ENCODE measurements at places on chromosomes 3 and 15.
A peak's percentile ranks its signal among the peaks of the same experiment; 100 is the strongest.

DNA sequence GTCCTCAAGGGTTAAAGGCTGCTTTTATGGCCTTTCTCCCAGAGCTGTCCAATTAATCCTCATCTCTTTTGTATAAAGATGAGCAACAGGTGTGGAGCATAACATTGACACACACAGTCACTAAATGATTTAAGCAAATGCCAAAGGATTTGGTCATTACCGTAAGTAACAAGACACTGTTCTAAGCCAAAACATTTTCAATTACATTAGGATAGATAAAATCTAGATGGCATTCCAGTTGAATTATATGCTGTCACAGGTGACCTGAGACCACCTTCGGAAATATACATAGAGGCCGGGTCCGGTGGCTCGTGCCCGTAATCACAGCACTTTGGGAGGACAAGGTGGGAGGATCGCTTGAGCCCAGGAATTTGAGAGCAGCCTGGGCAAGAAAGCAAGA lies 105.3 kb upstream of the UBE3A start:
- no peak for DNase-seq

DNA sequence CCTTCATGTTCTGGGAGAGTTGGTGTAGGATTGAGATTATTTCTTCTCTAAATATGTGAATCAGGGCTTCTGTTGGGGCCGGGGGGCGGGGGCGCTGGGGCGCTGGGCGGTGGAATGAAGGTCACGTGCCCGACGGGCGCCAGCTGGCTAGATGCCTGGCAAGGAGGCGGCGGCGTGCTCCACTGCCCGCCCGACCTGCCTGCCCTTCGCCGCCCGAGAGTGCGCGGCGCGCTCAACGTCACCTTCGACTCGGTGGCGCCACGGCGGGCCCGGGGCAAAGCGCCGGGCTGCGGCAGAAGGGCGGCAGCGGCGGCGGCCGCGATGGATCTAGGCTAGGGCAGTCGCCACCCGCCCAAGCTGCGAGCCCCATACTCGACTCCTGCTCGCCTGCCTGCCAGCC lies 47.0 kb upstream of the LHFPL4 start:
- DNase-seq: peak; percentile 47

DNA sequence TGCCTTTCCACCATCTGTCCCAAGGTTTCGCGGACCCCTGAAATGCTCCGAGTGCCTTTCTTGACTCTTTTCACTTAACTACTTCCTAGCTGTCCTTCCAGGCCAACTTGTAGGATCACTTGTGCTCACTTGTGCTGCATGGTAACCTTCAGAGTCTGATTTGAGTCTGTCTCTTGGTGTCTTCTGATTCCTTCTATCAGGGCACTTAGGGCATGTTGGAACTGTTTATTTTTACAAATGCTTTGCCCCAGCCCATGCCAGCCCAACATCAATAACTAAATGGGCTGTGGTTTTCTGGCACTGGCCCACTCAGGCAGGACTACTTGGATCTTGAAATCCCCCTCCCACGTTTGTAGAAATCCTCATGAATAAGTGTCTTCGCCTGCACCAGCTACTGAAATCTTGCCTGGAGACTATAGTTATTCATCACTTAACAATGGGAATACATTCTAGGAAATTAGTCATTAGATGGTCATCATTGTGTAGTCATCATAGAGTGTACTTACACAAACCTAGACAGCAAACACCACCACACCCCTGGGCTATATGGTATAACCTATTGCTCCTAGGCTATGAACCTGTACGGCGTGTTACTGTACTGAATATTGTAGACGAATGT lies 123.1 kb upstream of the STRIT1 start:
- no peak for DNase-seq

DNA sequence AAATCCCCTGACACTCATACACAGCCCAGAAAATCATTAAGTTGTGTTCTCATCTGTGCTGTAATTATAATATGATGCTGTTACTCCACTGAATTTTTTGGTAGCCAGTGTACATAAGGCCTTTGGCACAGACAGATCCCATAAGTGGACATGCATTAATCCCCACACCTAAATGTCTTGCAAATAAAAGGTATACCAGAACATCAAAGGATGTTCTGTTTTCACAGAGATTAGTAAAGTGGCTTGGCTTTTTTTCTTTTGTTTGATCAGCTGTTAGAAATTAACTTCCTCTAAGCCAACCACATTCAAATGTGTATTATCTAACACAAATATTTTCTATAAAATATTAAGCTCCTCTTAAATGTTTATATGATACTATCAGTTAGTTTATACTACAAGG lies 2.7 kb downstream of the SST start:
- DNase-seq: no peak

GRCh38 chr3:13894807-13895154 lies 14.9 kb upstream of the WNT7A start:
- DNase-seq: no peak

DNA sequence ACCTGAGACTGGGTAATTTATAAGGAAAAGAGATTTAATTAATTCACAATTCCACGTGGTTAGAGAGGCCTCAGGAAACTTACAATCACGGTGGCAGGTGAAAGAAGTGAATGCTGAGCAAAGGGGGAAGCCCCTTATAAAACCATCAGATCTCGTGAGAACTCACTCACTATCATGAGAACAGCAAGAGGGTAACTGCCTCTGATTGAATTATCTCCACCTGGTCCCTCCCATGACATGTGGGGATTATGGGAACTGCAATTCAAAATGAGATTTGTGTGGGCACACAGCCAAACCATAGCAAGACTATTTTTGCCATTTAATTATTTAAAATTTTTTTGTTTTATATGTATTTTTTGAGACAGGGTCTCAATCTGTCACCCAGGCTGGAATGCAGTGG lies 27.0 kb upstream of the KCTD6 start:
- no peak for DNase-seq

GRCh38 chr3:32430900-32431299 lies 39.2 kb downstream of the CMTM7 start:
- DNase-seq: no peak

DNA sequence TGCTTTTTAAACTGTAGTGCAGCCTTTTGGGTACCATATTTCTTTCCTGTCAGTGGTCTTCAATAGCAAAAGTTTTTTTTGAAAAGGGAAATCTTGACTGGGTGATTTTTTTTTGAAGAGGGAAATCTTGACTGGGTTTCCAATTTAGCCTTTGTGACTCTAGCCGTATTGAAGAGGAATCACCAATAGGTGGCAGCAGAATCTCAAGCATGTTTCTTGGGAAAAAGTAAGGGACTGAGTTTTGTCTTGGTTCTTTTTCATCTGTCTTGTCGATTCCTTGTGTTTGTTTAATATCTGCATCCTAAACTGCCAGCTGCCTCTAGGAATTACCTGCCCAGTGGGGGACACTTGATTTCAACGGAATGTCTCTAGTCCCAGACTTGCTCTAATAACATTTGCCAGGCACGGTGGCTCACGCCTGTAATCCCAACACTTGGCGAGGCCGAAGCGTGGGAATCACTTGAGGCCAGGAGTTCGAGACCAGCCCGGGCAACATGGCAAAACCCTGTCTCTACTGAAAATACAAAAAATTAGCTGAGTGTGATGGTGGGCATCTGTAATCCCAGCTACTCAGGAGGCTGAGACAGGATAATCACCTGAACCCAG lies 89.2 kb downstream of the RBPMS2 start:
- DNase-seq: no peak

DNA sequence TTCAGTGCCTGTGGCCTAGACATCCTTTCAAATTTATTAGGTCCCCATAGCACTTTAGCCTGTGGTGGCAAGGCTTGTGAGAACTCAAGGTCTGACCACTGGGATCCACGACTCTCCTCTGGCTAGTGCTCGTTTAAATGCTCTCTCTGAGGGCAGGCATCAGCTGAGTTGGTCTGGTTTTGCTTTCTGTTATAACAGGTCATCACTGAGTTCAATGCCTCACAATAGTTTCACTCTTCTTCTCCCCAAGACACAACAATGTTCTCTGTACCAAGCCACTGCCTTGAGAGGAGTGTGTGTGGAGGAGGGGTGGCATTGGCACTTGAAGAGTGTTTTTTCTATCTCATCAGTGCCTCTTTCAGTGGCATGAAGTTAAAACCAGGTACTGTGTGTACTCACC lies 7.6 kb downstream of the OR5K4 start:
- no peak for DNase-seq

DNA sequence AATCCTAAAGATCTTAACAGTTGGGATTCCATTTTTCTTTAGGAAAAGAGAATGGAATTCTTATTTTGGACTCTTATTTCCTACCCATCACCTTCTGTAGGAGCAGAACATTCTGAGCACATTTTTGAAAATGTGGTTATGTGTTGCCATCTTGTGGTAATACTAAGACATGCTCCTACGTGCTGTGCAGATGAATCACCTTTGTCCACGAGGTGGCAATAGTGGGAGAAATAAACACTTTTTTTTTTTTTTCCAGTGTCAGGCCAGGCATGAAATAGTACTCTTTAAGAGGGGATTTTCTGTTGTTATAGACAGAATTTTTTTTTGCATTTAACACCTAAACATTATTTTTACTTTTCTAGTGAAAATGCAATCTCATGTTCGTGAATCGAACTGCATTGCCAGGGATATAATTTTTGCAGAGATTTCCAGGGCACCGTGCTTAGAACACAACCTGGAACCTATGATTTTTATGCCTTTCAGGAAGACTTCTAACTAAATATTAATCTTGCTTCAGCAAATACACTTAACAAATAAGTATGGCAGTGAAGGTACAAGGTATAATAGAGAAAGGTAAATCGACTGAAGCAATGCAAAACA lies 196.6 kb downstream of the GAP43 start:
- peak; percentile 17 for DNase-seq

DNA sequence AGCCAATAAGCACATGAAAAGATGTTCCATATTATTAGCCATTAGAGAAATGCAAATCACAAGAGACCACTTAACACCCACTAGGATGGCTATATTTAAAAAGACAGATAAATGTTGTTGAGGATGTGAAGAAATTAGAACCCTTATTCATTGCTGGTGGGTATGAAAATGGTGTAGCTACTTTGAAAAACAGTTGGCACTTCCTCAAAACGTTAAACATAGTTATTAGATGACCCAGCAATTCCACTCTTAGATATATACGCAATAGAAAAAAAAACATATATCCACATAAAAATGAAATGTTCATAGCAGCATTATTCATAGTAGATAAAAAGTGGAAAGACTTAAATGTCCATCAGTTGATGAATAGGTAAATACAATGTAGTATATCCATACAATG lies 47.1 kb upstream of the TERB2 start:
- no peak for DNase-seq

GRCh38 chr15:101170568-101171350 lies 81.1 kb downstream of the CHSY1 start:
- no peak for DNase-seq

GRCh38 chr3:137792626-137793271 lies 28.6 kb downstream of the SOX14 start:
- no peak for DNase-seq

DNA sequence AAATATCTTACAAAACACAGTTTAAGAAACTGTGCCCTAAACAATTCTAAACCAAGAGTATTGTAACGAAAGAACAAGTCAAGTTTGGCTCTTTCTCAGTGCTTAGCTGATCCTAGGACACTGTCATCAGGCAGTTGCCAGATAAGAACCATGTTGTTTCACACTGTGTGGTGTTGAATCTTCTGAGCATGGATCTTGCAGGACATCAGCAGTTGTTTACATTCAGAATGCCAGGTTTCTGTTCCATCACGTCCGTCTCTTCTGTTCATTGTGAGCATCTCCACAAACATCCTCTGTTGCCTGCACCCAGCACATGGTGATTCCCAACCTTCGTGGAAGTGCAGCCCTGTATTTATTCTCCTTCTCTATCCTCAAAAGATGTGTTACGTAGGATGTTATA lies 67.9 kb downstream of the DCUN1D1 start:
- no peak for DNase-seq

- DNase-seq: no peak
These were observed 54.2 kb downstream of the PIK3R4 start for GRCh38 chr3:130692455-130692854.

DNA sequence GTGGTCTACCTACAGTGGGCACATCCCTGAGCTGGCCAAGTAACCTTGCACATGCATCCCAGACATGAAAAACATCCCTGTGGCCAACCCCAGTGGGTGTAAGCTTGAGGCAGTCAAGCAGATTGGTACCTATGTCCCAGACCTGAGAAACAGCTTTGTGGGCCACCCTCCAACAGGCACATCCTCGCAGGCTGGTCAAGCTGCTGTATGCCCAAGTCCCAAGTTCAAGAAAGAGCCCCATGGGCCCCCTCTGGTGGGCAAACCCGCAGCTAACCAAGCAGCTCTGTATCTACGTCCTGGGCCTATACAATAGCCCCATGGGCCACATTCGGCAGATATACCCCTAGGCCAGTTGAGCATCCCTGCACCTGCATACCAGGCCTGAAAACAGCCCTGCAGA lies 186.3 kb upstream of the GPR149 start:
- DNase-seq: no peak

DNA sequence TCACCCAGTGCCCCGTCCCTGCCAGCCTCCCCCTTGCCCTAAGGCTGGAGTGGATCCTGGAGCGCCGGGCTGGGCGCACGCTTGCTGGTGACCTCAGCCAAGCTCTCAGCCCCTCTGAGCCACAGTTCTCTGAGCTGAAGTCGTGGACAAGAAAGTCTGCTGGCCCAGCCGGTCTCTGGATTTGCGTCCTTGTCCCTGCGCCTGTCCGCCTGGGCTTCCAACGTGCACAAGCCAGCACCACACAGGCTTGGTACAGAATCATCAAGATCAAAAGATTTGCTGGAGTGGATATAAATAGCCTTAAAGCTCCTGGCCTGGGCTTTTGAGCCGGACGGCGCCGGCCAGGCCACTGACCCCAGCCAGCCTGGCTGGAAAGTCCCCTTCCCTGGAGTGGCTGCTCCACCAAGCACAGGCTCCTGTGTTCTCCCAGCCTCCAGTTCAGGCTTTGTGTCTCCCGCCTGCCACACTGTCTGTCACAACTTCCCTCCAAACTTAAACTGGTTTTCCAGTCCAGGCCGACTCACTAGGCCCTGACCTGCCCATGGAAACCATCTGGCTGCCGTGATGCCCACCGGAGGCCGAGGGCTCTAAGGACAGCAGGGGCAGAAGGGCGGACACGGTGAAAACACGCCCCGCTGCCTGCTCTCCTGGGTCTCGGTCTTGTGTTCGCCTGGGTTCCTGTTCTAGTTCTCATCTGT lies 156.2 kb downstream of the NUP210 start:
- no peak for DNase-seq

GRCh38 chr15:23402140-23402539 lies 44.9 kb downstream of the GOLGA6L2 start:
- DNase-seq: no peak

GRCh38 chr3:156633335-156633734 lies 41.1 kb upstream of the TIPARP start:
- no peak for DNase-seq

Measured in 8988T (cell line).